A549 treated with dexamethasone at 1 μM for 4 hours (cell line): ENCODE measurements at places on chromosomes 13 and 19. TPM values are rescaled to one million over a fixed set of nuclear protein-coding genes. Genes with fewer than 3 reads are reported as not detected.

The NCAN gene
- 0.04 to 0.15 TPM (median 0.06 TPM) in 5 replicates for total RNA-seq

The IQCN gene
- 0.53 to 1.2 TPM (median 0.91 TPM) in 5 replicates for total RNA-seq

The FBXO17 gene
- 56.0 to 78.7 TPM (median 73.9 TPM) in 5 replicates for total RNA-seq

The DCT gene
- total RNA-seq = 0.04 TPM in 1 of 5 replicates, not detected in the others

The TMEM145 gene
- 2.2 to 4.2 TPM (median 3.6 TPM) in 5 replicates for total RNA-seq

The ZNF575 gene
- 1.4 to 2.7 TPM (median 2.0 TPM) in 5 replicates for total RNA-seq

The GIPR gene
- total RNA-seq = 1.4 to 4.1 TPM (median 2.4 TPM) in 5 replicates

The PSG2 gene
- total RNA-seq = not detected in 5 replicates

The ZSCAN4 gene
- total RNA-seq = not detected in 5 replicates

The PNMA8A gene
- 8.1 to 9.4 TPM (median 9.1 TPM) in 5 replicates for total RNA-seq

The ZNF766 gene
- 8.0 to 12.1 TPM (median 10.5 TPM) in 5 replicates for total RNA-seq

The SUCLA2 gene
- total RNA-seq = 26.2 to 30.9 TPM (median 28.2 TPM) in 5 replicates

The RFPL4AL1 gene
- 0.12 to 0.13 TPM in 2 of 5 replicates, not detected in the others for total RNA-seq

The NRTN gene
- 0.46 to 1.8 TPM (median 1.3 TPM) in 5 replicates for total RNA-seq

The PRSS57 gene
- total RNA-seq = 0.14 TPM in 1 of 5 replicates, not detected in the others

The MBD3L2 gene
- total RNA-seq = not detected in 5 replicates

The ZNF728 gene
- not detected in 5 replicates for total RNA-seq

The IL12RB1 gene
- total RNA-seq = not detected in 5 replicates

The ARHGAP33 gene
- 3.0 to 10.3 TPM (median 6.4 TPM) in 5 replicates for total RNA-seq

The SBSN gene
- 2.9 to 4.4 TPM (median 3.9 TPM) in 5 replicates for total RNA-seq

The RAB3D gene
- 4.3 to 6.0 TPM (median 5.4 TPM) in 5 replicates for total RNA-seq
